Right kidney (tissue), 9 donors: ENCODE measurements at places on chromosomes 6 and 20.

DNA sequence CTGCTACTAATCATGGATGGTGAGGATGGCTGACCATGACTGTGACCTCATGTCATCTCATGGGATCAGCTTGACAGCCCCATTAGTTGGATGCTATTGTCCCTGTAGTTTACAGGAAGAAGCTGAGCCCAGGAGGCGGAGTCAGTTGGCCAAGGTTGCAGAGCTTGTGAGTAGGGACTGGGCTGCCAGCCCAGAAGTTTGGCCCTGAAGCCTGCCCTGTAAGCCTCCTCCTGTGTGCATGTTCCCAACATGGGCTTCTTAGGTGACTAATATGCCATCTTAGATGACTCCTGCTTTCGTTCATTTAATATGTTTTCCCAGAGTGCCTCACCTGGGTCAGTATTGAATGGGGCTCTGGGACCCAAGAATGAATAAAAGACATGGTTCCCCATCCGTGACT, 6.9 kb downstream of the EDN3 start:
- DNase-seq: no peak

GRCh38 chr6:129957941-129958898, 60.2 kb upstream of the L3MBTL3 start:
- DNase-seq: no peak

GRCh38 chr20:2455771-2456497, 14.7 kb downstream of the SNRPB start:
- no peak for DNase-seq

DNA sequence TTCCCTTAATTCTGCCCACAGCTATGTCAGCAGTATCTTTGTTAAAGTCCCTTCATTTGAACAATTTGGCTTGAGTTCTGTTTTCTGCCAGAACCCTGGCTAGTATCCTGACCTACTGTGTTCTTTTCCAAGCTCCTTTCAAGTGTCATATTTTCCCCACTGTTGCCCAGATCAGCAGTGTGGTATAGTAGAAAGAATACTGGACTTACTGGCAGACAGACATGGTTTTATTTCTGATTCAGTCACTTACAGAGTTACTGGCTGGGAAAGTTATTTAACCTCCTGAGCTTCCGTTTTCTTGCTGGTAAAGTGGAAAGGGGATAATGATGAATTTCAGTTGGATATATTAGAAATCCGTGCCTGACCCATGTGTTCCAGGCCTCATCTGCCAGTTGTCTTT, 39.8 kb upstream of the RAB23 start:
- DNase-seq: no peak

- DNase-seq: no peak
Observed at GRCh38 chr6:44011350-44011920, 115.8 kb downstream of the MRPL14 start.

GRCh38 chr6:143575440-143575839, 63.9 kb upstream of the FUCA2 start:
- peak; percentile 30 for DNase-seq

- no peak for DNase-seq
Observed at GRCh38 chr20:60201198-60201835, 243.1 kb downstream of the CDH26 start.
